ENCODE measurements at places on chromosomes 2 and 18. TPM values are rescaled to one million over a fixed set of nuclear protein-coding genes. Genes with fewer than 3 reads are reported as not detected.
A peak's percentile ranks its signal among the peaks of the same experiment; 100 is the strongest.

- peak; percentile 20 for DNase-seq
These were observed 212.0 kb upstream of the ID2 start for GRCh38 chr2:8469709-8470493.

DNA sequence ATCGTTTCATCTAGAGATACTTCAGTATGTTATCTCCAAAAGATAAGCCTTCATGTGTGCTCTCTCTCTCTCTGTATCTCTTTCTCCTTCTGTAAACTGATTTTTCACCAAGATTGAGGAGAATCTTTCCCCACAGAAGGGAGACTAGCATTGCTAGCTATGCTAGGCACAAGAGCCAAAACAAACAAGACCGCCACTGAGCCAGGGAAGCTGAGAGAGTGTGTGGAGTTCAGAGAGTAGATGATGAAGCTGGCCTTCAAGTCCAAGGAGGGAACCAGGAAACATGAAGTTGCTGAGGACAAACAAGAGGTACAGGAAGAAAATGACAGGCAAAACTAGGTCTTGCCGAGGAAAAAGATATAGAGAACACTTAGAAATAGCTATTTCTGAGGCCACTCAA lies 23.4 kb downstream of the DAPL1 start:
- no peak for DNase-seq

- no peak for DNase-seq
These were observed 106.1 kb downstream of the TXNL1 start for GRCh38 chr18:56532176-56532840.

DNA sequence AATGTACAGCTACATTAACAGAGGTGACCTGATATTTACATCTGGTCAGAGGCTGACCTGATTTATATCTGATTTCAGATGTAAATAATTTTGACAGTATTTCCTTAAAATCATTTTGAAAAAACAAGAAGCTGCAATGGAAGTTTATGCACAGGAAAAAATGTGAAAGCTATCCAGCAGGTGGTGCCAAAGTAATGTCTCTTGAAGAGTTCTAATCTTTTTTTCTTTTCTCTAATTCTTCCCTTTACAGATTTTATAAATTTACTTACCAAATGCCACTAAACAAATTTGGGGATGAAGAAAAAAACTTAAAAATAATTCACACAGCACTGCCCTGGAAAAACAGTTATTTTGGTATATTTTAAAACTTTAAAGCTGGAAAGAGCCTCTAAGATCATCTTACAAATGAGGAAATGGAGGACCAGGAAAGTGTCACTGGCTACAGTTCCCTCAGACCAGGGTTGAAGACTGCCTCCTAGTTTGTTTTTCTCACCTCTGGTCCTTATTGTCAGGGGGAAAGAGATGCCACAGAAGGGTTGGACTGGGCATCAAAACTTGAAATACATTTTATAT lies 16.4 kb upstream of the FBLN7 start:
- no peak for DNase-seq

GRCh38 chr2:235601960-235602704 lies 108.3 kb downstream of the AGAP1 start:
- no peak for DNase-seq

- no peak for DNase-seq
These were observed 679.7 kb downstream of the NYAP2 start for GRCh38 chr2:226079196-226079595.

- no peak for DNase-seq
These were observed 16.1 kb upstream of the VPS54 start for GRCh38 chr2:64035072-64035942.

- DNase-seq: no peak
These were observed 879.2 kb upstream of the DDX18 start for GRCh38 chr2:116935097-116935814.

DNA sequence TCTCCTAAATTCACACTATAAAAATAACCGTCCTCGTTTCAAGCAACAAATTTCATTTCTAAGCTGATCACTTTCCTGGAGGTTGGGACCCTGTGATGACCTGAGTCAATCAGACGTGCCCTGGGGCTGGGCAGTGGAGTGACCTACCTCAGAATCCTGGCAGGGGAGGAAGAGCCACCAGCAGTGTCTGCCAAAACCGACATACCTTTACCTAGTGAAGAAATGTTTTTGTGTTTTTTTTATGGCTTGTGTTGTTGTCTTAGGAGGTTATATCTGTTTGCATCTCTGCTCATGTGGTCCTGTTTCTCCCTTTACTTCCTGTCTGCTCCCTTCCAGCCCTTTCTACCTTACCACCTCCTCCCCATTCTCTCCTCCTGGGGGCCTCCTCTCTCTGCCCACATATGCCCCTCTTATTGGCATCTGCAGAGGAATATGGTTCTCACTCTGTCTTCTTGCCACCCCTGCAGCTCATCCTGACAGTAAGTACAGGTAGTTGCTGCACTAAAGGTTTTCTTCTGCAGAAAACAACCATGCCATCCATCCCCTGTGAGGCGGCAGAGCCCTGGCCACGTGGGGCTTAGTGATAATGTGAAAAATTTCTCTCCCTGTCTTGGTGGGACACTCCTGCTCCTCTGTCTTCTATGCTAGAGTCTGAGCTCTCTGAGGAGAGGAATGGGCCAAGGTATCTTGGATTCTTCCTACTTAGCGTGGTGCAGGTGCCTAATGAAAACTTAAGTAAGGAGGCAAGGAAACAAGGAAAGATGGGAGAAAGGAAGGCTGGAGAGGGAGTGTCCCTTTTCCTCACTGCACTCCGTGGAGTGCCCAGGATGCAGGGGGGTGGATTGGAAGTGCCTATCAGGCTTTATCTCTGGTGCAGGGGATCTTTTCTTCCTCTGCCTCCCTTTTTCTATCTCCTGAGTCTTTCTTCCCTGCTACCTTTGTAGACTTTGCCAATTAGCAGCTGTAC lies 15.4 kb downstream of the ACOXL start:
- DNase-seq: no peak

- DNase-seq: no peak
These were observed 998 bp upstream of the SLC66A3 start for GRCh38 chr2:11154016-11154922.

GRCh38 chr2:237701033-237701858 lies 73.9 kb downstream of the LRRFIP1 start:
- DNase-seq: no peak

DNA sequence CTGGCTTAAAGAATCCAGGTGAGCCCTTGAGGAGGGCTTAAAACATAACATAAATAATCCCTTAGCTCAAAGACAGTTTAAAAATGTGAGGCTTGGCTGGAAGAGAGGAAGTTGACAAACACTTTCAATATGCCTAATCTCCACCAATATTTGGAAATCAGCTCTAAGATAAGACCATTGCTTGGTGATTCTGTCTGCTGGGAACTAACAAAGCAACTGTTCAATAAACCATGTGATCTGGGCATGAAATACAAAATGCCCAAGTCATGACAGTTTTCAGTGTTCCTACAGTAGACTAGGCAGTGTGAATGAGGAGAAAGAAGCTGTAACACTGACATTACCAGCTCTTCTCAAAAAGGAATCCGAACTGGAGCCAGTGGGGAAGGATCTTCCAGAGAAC lies 10.7 kb downstream of the MFF start:
- DNase-seq: no peak

- no peak for DNase-seq
These were observed 21.7 kb downstream of the ZDBF2 start for GRCh38 chr2:206296128-206296527.

DNA sequence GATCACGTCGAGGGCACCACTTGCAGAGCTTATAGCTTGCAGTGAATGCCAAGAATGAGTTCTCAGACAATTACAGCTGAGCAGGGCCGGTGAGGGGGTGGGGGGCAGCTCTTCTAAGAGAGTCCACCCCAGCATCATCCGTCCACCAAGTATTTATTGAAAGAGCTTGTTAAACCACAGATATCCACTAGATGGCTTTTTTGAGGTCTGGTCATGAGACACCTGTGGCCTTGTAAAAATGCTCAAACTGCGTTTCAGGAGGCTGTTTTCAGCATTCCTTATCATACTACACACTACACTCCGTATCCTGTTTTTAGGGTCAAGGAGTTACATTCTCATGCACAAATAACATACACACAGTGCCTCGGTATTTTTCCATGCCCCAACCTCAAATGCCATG lies 51.5 kb downstream of the DNAJC10 start:
- no peak for DNase-seq

DNA sequence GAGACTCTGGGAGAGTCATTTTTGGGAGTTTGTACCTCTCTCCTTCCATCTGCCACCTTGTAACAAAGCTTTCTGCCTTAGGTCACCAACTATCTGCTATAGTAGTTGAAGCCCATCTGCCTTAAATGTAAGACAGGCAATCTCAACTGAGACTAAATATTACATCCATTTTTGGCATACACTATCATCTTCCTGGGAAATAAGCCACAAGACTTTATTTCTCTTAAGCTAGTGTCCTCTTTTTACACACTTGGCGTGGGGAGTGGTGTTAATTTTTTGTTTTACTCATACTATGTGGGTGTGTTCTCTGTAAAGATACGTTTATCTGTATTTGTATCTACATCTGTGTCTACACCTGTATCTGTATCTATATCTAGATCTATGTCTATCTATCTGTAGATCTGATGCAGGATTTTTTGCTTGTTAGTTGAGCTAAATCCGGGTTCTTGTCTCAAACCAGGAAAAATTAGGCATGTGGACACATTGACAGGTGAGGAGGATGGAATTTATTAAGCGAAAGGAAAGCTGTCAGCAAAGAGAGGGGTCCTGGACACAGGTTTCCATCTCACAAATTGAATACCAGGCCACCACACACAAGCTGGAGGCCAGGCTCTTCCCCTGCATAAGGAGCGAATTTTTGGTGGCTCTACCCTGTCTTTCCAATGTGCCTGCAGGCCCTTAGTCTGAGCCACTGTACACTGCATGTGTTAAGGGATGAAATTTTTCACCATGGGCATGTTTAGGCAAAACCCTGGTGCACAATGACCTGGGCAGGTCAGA lies 64.8 kb upstream of the RND3 start:
- DNase-seq: no peak

GRCh38 chr2:85181134-85181631 lies 48.0 kb downstream of the TCF7L1 start:
- no peak for DNase-seq

DNA sequence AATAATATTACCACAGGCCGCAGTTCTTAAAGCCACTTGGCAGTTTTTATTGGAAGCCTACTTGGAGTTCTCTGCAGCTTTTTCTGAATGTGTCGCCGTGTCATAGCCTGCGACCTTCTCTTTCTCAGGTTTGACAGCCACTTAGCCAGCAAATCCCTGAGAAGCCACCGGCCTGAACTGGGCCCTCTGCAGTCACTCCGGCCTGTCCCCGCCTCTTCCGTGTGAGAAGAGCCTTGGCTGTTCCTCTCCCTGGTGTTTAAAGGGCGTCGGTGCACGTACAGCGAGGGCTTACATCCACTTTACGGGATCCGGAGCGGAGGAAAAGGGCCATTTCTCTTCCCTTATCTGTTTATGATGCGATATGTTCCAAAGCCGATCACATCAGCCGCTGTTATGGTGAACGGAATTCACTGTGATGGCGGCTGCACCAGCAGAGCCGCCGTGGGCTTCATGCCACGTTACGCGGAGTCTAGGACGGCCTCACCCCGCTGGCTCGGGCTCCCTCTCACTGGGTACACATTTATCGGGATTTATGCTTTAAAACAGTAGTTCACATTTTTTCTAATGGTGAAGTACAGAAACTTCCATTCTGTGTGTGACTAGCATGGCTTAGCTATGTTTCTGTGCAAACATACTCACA lies 66.8 kb downstream of the GBX2 start:
- DNase-seq: no peak

DNA sequence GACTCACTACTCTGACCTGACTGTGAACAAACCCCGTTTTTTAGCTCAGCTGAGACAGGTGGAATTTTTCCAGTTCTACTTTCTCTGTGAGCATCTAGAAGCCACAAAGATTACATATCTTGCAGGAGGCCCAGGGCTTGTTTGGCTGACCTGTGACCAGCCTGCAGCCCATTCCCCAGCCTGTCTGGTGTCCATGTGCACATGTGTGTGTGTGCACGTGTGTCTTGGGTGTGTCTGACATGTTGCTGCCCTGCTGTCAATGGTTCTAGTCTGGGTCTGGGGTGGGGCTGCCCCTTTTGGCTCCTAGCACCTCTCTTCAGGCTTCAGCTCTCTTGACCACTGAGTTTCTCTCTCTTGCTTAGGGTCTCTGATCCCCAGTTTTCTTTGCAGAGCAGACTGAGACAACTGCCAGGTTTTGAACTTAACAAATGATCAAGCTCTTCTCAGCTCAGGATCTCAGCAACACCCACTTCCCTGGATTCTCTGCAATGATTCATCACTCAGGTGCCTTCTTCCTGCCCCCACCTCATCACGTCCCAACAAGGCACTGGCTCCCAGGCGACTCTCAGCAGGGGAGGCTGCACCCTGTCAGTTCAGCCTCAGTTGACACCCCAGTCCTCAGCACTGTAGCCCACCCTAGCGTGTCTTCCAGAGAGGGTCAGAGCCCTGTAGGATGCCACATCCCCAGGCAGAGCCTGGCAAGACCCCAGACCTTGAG lies 130.3 kb downstream of the CELF4 start:
- DNase-seq: no peak

DNA sequence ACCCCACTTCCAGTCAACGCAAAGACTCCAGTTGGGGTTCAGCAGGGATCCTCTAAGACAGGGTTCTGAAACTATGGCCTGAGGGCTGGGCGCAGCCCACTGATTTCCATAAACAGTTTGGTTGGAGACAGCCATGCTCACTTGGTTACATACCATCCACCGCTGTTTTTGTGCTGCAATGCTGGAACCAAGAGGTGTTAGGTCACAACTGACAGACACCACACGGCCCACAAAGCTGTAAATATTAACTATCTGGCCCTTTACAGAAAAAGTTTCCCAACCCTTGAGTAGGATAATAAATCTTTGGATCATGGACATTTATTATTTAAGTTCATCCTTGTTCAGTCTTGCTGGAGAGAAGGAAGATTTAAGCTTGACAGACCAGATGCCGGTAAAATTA lies 8.4 kb upstream of the CD226 start:
- DNase-seq: no peak

DNA sequence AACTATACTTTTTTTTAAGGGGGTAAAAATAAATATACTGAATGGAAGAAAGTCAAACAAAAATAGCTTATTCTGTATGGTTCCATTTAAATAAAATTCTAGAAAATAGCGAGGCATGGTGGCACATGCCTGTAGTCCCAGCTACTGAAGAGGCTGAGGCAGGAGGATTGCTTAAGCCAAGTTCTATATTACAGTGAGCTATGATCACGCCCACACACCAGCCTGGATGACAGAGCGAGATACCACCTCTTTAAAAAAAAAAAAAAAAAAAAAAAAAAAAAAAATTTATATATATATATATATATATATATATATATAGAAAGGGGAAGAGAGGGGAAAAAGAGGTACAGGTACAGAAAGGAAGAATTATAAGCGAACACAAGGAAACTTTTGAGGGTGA lies 77.7 kb downstream of the MEMO1 start:
- no peak for DNase-seq

- DNase-seq: no peak
These were observed 161.4 kb downstream of the ZEB2 start for GRCh38 chr2:144358374-144358964.

- no peak for DNase-seq
These were observed 174.1 kb downstream of the NEDD4L start for GRCh38 chr18:58218117-58218516.

Gene COPS9
- 118 TPM for total RNA-seq

Gene MAPK4
- not detected for total RNA-seq

Gene EVA1A
- total RNA-seq: 0.71 TPM

Gene CHRNA1
- 0.22 TPM for total RNA-seq

Gene CYP1B1
- 113 TPM for total RNA-seq

Gene CNDP1
- total RNA-seq: not detected

Gene GPBAR1
- total RNA-seq: 34.8 TPM

Gene RPIA
- total RNA-seq: 20.3 TPM

Gene STEAP3
- 15.2 TPM for total RNA-seq

Gene NOSTRIN
- total RNA-seq: 62.1 TPM

Gene ZBTB7C
- total RNA-seq: 14.2 TPM

Data from mesenteric fat pad (tissue), 1 donor.